NCI-H1694 (cell line): ENCODE measurements at places on chromosomes 5 and 9.
A peak's percentile ranks its signal among the peaks of the same experiment; 100 is the strongest.

DNA sequence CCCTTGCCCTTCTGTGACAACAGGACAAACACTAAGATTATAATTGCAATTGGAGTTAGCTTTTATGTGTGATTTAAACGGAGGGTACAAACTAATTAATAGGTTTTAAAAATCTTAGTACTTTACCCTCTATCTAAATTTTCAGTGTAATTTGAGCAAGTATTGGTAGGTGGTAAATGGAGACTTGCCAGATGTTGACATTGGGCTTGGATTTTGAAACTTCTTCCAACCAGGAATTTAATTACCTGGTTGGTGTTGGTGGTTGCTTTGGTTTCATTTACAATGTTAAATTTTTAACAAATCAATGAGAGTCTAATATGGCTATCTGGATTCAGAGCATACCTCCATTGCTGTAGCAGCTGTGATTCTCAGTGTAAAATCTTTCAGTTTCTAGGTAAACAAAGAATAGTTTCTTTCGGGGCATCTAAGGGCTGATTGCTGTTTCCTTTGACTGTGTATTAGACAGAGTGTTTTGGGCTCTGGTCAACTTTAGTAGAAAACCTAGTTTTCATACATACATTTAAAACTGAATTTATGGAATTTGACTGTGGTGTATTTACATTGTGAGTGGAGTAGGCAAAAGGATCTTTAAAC is 1.9 kb downstream of the DAPK1 start:
- DNase-seq = no peak

DNA sequence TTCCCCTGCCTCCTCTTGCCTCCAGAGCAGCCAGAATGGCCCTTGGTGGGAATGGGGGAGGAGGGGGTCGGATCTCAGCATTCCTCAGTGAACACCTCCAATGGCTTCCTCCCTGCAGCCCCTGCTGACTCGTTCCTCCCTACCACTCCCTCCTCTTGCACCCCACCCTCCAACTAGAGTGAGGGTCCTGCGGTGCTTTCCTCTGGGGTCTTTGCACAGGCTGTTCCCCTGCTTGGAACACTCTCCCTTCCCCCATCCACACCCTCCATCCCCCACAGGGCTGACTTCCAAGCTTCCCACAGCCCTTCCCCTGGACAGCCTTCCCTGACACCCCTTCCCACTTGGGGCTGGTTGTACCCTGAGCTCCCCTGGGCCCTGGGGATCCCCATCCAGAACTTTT is 70.4 kb upstream of the NEK6 start:
- no peak for DNase-seq

DNA sequence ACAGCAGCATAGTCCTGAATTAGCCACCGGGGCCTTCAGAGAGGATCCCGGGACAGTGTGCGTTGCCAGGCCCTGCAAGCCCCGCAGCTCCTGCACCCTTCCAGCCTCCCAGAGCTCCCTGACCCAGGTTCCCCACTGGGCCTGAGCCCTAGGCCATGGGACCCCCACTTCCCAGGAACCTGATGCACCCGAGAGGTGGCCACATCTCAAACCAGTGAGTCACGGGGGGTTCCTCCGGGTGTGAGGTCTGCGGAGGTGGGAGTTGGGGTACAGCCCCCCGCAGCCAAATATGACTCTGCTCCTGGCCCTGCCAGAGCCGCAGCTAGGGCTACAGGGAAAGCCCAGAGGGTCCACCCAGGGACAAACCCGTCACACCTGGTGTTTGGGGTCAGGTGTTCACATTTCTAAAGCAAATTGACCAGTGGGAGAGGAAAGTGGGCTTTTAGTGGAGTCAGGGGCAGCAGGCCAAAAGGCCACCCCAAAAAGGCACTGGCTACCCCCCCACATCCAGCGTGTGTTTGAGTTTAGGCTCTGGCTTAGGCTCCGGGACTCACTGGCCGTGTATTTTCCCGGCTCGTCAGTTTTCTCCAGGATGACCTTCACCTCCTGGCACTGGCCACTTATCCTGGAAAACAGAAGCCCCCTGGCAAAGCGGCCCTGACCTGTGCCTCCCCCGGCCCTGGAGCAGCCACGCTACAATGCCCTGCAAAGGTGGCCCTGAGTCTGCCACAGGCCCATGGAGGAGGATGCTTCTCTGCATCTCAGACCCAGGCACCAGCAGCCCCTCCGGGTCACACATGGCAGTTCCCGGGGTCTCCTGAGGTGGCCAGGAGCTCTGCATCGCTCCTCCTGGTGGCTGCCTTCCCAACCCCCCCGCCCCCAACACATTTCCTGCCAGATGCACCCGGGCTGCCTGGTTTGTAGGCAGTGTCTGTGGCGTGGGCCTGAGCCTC is 17.4 kb upstream of the OBP2B start:
- DNase-seq = no peak

DNA sequence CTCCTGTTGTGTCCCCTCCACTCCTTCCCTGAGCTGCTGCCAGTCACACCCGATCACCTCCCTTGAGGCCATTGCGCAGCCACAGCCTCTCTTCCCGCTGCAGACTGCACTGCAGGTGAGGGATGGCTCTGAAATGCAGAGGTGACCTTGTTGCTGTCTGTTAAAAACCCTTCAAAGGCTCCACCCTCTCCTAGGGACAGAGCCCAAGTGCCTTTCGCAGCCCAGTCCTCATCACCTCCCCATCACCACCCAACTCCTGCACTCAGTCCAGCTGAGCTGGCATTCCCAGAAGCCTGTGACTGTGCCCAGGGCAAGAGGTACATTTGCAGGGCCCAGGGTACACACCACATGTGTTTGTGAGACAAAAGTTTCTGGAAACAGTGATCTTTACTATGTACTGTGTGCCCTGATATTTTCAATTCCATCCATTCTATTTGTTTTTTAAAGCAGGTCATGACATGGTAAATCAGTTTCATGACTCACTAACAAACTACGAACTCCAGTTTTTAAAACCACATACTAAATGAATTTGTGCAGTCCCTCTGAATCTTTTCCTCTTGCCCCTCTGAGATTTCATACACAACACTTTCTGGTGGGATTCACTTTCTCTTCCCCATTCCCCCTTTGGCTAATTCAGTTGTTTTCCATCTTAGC is 73.0 kb upstream of the SPOCK1 start:
- DNase-seq = no peak

- DNase-seq = no peak
Observed at GRCh38 chr5:31465291-31465690, 66.6 kb downstream of the DROSHA start.

- DNase-seq = no peak
Observed at GRCh38 chr9:135714242-135715055, 12.5 kb downstream of the KCNT1 start.

DNA sequence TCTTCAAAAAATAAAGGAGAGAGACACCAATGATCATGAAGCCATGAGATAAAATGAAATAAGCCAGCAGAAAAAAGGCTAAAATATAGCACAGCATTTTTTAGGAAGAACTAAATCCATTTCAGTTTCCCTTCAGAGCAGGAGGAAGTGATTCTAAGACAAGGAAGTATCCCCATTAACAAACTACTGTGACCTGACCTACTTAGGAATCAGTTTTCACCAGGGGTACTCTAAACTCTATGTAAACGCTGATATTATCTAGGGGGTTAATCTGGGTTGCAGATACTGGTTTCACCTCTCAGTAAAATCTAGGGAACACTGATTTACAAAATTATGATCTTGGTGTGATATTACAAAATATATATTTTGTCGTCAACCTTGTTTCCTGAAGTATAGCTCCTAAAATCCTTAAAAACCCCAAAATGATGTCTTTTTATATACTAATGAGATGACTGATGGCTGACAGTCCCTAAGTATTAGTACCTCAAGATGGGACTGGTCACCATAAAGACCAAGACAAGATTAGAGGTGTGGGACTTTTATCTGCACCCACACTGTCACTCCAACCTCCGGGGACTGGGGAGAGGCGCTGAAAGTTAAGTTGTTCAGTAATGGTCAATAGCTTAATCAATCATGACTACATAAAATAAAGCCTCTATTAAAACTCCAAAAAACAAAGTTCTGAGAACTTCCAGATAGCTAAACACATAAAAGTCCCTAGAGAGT is 2.9 kb upstream of the FNBP1 start:
- no peak for DNase-seq

DNA sequence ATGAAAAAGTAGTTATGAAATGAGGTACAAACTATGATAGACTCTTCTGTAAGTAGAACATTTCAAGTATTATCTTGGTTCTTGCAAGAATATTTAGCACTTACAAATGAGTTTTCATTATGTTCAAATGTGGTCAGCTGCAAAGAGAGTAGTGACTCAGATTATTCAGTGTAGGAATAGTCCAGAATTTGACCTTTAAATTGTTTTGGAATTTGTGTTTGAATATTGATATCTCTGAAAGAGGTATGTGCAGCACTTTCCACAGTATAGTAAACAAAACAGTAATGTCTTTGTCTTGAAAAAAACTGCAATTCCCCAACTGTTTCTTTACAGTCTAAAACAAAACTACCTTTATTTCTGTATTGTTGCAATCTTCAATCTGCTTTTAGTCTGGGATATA is 56.1 kb downstream of the WDR70 start:
- no peak for DNase-seq

- no peak for DNase-seq
Observed at GRCh38 chr5:91207248-91207647, 175.9 kb downstream of the ARRDC3 start.

DNA sequence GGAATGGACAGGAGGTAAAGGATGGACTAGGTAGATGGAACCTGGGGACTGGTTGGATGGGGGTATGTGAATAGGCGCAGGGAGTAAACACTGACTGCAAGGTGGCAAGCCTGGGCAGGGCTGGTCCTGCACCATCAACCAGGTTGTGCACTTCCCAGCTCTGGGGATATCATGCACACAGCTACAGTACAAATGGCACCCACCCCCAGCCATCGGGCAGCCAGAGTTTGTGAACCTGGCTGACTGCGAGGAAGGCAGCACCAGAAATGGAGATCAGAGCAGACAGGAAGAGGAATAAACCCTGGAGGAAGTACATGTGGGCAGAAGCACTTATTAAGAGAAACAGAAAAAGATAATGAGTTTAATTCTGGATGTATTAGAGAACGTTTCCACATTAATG is 229.1 kb downstream of the ESM1 start:
- no peak for DNase-seq

DNA sequence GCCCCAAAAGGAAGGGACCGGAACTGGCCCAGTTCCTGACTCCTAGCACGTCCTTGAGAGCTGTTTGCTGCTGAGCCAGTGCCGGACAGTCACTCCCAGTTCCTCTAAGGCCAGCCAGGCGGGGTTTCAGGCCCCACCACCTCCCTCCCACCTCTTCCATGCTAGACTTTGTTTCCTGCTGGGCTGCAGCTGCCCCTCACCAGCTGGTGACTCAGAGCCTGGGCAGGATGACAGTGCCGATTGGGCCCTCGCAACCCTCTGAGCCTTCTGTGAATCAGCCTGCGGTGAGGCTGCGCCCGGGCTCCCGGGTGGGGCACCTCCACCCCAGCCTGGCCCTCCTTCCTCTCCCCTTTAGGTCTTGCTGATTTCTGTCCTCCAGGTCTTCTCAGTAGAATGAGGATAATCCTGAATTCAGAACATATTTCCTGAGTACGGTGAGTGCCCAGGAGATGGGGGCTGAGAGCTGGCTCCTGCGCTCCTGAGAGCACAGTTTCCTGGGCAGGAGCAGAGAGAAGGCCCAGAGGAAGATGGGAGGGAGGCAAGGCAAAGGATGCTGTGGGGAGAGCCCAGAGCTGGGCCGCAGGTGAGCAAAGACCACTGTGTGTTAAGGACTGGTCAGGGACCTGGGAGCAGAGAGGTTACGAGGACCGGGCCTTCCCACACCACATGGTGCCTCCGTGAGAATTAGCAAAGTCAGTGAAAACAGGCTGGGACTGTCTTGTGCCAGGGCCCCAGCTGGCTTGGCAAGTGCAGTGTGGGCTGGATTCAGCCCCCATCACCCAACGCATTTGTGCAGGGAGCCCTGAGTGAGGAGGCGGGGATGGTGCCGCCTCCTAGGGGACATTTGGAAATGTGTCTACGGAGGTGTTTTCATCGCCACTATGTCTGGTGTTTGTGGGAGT is 32.9 kb upstream of the STXBP1 start:
- DNase-seq = peak; percentile 82

DNA sequence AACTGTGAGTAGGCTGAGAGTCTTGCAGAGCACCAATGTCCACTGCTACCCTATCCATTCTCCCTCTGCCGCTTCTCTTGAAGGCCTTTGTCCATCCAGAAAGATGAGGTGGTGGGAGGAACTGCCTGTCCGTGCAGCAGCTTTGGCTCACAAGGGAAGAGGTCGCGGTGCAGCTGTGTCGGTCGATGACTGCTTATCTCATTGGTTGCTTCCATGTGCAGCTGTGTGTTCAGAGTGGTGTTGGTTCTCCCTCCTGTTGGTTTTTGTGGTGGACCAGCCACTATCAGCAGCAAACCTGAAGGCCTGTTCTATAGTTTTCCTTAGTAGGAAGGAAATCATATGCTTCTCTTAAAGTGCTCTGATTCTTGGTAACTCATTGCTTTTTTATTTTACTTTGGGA is 40.7 kb downstream of the SPTAN1 start:
- DNase-seq = no peak

- DNase-seq = no peak
Observed at GRCh38 chr9:89998633-89999032, 393.8 kb downstream of the GADD45G start.

DNA sequence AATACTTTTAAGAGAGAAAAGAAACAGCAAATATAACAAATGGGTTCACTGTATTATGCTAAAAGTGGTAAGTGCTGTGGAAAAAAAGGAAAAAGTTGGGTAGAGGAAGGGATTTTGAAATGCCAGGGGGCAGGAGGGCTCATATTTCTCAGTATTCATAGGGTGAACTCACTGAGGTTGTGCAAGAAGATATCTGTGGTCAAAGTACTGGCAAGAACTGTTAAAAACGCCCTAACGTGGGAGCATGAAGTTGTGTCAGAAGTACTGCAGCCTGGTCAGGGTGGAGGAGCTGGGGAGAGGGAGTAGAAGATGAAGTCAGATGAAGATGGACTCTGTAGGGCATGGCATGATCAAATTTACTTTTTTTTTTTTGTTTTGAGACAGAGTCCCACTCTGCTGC is 31.2 kb upstream of the SLC28A3 start:
- DNase-seq = no peak

DNA sequence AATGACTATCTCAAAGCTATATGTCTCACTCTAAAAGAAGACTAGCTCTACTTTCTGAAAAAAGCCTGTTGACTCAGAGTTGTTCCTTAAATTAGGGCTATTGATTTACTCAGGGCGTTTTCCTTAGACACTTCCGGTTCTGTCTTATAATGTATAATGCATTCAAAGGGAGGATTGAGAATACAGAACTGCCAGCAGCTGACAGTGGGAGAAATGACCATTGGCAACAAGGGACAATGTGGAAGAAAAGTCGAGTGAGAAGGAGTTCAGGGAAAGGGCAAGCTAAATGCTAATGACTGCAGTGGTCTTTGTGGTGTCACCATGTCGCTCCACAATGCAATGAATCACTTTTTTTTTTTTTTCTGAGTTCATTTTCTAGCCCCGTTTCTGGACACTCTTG is 65.7 kb upstream of the ANKH start:
- DNase-seq = no peak

DNA sequence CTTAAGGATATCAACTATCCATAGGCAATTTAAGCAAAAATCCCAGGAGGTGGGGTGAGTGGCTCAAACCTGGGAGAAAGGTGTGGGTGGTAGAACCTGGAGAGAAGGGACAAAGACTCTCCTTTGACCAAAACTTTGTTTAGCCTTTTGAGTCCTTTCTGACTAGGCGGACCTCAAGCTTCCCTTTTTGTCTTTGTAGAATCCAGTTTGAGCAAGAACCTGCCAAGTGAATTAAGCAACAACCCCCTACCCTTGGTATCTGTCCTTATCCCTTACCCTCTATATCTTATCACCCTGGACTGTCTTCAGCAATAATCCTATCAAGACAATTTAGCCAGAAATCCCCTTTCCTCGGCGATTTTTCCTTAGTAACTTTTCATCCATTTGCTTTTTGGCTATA is 53.5 kb upstream of the SLC28A3 start:
- no peak for DNase-seq
